ENCODE measurements at places on chromosomes 1 and 21.

GRCh38 chr21:25818121-25818520, 83.3 kb downstream of the GABPA start:
- no peak for DNase-seq

DNA sequence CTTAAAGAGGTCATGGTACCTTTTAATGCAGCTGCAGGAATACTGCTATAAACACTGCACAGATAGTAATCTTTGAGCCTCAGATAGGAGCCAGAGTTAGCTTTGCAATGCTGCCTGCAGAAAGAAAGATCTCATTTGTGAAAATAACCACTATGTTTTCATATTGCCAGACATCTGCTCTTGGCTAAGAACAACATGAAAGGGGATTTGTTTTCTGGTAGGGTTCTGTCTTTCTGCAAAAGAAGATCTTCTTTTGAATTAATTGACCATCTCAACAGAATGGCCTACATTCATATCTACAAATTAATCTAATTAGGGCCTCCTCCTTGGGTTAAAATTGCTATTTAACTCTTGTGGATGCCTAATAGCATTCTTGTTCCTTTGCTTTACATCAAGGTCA, 177.6 kb upstream of the DPYD start:
- DNase-seq = no peak

DNA sequence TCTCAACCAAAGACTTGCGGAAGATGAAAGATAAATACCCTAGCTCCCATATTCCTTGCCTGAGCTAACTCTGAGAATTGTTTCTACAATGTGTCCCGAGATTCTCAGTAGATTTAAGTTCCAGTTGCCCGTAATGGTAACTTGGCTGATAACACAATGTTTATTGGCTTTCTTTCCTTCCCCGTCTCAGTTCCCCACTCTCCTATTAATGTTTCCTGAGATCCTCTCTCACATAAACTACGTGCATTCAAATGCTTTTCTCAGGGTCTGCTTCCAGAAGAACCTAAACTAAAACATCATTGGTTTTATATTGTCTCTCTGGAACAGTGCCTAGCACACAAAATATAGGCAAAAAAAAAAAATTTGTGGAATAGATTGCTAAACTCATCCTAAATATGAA, 794.2 kb upstream of the ADGRL2 start:
- DNase-seq = no peak

DNA sequence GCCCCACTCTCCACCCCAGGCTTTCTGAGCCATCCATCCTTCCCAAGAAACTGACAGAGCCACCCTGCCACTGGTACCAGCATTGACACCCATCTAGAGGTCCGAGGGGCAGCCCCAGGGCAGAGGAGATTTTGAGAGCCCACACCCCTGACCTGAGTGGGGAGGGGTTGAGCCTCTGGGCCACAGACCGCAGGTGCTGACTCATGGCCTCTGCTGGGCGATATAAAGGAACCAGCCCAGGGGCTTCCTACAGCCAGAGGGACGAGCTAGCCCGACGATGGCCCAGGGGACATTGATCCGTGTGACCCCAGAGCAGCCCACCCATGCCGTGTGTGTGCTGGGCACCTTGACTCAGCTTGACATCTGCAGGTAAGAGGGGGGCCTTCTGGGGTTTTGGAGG, at the start of gene PADI4:
PADI4 (plus strand) TSS at position 252 of the 400 bp plus-strand sequence; CDS start at position 278, 26 bp downstream.
- no peak for DNase-seq

GRCh38 chr1:40746344-40747090, 37.1 kb upstream of the KCNQ4 start:
- DNase-seq = no peak

GRCh38 chr1:193631306-193631705, 444.9 kb upstream of the B3GALT2 start:
- DNase-seq = no peak

- DNase-seq = peak; percentile 71
Observed at GRCh38 chr1:156750191-156750672, 1.2 kb downstream of the HDGF start.

DNA sequence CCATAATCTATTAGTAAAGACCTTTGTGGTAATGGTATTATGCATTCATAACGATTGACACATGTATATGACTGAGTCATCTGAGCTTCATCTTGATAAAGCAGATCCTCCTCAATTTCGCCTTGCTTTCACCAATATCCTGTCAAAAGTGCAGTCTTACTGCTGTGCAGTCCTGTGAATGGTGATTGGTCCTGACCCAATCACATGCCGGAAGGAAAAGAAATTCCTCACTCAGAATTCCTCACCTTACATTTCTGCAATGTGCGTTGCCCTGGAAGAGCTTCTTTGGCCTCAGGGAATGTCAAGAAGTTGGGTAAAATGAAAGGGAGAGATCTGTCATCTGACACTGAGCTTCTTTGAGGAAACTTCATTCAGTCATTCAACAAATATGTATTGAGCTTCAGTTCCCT, 121.0 kb upstream of the TSPAN2 start:
- no peak for DNase-seq

DNA sequence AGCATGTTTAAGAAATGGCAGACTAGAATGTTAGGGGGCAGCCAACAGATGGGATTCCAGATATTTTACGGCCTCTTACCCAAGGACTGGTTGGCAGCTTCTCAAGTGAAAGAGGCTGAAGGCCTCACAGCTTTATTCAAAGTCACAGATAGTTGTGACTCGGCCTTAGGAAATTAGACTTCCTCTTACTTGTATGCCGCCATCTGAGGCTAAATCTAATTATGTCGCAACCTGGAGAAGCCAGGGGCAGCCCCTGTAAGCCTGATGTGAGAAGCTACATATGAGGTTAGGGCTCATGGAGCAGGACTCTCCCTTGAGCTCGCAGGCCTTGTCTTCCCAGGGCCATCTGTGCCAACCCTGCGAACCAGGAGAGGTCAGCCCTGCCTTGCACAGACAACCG, 352.5 kb downstream of the HHAT start:
- no peak for DNase-seq

DNA sequence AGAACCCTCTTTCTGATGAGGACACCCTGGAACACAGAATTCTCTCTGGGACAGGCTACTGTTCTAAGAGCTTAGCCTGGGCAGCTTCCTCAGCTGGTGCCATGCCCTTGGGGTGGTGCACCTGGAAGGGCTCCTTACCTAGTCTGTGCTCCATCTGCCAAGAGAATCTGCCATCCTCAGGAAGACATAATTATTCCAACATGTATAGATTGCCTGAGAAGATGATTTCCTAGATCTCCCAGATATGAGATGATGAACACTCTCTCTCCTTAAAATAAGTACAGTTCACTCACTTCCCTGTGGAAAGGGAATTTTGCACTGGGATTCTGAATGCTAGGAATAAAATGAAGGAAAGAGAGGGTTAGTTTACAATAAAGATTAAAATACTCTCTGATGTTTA, 87.6 kb downstream of the NENF start:
- no peak for DNase-seq

DNA sequence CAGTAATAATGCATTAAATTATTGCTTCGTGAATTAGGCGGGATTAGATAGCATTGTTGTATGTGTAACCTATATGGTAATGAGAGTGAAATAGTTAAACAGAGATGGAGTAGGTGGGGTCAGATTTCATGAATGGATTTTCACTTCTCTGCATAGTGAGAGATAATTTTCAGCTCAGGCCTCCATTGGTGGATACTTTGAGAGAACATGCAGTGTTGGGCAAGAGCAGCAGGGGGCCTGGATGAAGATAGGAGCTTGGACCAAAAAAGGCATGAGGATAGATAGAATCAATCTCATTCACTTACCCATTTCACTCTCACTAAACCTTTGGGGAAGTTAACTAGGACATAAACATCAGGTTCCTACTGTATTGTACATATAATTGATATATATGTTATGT, 39.5 kb upstream of the C1orf87 start:
- no peak for DNase-seq

DNA sequence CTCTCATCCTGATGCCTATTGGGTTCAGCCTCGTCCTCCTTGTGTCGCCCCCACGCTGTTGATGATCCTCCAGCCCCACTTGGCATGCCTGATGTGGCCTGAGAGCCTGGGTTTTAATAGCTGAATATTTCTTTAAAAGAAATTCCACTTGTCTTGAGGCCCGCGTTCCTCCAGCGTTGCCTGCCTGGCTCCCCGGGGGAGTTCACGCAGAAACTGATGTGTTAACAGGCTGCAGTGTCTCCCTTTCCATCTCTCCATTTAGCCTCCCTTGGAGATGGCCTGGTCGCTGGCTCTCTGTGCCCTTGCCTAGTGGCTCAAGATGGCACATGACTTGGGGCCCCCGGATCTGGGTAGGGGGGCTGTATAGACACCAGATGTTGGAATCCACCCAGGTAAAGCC, 9.5 kb downstream of the ACTL8 start:
- DNase-seq = no peak

DNA sequence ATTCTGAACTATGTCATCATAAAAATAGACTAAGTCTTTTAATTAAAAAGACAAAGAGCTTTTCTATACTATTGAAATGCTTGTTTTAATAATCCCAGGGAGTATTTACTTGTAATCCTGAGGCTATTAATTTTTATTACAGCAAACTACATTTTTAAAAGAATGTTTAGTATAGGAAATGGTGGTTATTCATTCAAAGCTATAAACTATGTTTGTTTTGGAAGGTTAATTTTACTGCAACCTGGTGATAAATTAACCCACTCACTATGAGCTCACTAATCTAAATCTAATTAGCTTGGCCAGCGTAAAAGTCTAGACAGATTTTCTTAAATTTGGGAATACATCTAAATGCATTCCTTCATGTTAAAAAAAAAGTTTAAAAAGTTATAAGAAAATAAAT, 13.8 kb upstream of the EYA3 start:
- DNase-seq = no peak

DNA sequence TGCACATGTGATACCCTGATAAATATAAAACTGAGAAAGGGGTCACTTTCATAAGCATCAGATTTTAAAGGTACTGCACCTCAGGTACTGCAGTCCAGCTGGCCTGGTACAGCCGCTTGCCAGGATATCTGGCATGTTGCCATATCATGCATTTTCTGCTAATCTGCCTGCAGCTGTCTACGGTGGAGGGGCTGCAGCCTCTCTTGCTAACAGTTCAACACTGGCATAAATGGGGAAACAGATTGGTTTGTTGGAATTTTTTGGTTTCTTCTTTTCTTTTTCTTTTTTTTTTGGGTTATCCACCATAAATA, 71.5 kb downstream of the MIS18A start:
- DNase-seq = no peak

- DNase-seq = no peak
Observed at GRCh38 chr1:67729872-67730271, 44.9 kb downstream of the GADD45A start.

Measured in NCI-H2029 (cell line).